ENCODE measurements at places on chromosomes 6 and 20.

GRCh38 chr6:137705160-137706082 lies 161.6 kb upstream of the TNFAIP3 start:
- no peak for DNase-seq

DNA sequence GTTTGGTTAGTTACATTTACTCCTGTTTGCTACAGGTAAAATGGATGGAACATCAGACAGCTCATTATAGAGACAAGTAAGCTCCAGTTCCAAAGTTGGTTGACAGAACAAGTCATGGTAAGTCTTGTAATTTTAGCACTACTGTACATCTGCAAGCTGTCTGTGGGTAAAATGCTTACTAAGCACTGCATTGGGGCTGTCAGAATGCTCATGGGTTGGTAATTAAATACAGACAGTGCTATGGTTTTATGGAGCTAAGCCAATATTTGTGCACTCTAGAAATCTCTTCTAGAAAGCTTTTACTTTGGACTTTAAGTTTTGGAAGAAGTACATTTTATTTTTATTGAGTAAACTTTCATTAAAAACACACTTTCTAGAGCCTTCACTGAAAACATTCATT lies 419.2 kb upstream of the MMS22L start:
- no peak for DNase-seq

GRCh38 chr6:169857343-169858292 lies 106.2 kb downstream of the ERMARD start:
- DNase-seq: no peak

- DNase-seq: no peak
Observed at GRCh38 chr20:47980336-47981177, 195.3 kb upstream of the SULF2 start.

GRCh38 chr6:149025061-149025460 lies 278.2 kb downstream of the UST start:
- no peak for DNase-seq
